ENCODE measurements at places on chromosomes 2 and 18.

- DNase-seq = no peak
Measured at GRCh38 chr2:239098288-239098970, 250.5 kb downstream of the TWIST2 start.

- DNase-seq = no peak
Measured at GRCh38 chr2:239942090-239942489, 83.1 kb downstream of the NDUFA10 start.

DNA sequence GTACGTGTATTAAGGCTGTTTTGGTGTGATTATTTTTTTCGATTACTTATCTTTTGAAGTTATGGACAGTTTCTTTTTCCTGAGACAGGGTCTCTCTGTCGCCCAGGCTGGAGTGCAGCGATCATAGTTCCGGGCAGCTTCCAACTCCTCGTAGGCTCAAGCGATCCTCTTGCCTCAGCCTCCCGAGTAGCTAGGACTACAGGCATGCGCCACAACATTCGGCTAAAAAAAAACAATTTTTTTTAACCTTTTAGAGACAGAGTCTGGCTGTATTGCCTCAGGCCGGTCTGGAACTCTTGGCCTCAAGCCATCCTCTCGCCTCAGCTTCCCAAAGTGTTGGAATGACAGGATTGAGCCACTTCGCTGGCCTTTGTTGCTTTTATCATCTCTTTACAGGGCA is 945 bp downstream of the HAT1 start:
- no peak for DNase-seq

DNA sequence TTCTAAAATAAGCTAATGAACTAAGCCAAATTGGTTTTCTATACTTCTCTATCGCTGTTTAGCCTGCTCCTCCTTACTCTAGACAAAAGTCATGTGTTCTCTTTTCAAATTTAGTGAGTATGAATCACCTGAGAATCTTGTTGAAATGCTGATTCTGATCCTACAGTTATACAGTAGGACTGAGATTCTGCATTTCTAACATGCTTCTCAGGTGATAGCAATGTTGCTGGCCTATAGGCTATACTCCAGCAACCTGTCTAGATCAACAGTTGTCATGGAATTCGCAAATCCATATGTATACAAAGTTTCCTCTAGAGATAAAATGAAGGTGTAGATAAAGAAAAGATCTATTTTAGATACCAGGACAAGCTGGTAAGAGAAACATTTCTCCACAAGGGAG is 62.9 kb downstream of the MEMO1 start:
- no peak for DNase-seq

DNA sequence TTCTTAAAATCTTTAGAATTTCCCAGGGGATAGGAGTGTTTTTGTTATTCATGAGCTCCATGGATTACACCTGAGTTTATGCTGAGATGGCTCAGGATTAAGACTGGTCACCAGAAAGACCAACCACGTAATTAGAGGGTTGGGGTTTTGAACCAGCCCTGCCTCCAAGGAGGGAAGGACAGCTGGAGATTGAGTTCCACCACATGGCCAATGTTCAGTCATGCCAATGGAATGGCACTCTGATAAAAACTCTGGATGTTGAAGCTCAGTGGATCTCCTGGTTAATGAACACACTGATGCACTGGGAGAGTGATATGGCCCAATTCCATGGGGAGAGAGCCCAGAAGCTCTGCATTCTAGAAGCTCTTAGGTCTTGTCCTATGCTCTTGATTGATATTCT is 38.7 kb upstream of the PTPN4 start:
- DNase-seq = no peak

DNA sequence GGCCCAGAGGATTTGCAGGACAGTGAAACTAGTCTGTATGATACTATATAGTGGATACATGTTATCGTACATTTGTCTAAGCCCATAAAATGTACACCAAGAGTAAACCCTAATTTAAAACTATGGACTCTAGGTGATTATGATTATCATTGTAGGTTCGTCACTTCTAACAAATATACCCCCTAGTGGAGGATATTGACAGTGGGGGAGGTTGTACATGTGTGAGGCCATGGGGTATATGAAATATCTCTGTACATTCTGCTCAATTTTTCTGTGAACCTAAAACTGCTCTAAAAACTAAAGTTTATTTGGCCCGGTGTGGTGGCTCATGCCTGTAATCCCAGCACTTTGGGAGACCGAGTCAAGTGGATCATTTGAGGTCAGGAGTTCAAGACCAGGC is 81.2 kb upstream of the CAB39 start:
- no peak for DNase-seq
